Tongue (tissue), 3 donors: ENCODE measurements at places on chromosomes 1 and 21. TPM values are rescaled to one million over a fixed set of nuclear protein-coding genes. Genes with fewer than 3 reads are reported as not detected.

- no peak for DNase-seq
Observed at GRCh38 chr21:31476263-31477022, 132.4 kb upstream of the TIAM1 start.

GRCh38 chr1:82154219-82154970 is 353.7 kb downstream of the ADGRL2 start:
- no peak for DNase-seq

DNA sequence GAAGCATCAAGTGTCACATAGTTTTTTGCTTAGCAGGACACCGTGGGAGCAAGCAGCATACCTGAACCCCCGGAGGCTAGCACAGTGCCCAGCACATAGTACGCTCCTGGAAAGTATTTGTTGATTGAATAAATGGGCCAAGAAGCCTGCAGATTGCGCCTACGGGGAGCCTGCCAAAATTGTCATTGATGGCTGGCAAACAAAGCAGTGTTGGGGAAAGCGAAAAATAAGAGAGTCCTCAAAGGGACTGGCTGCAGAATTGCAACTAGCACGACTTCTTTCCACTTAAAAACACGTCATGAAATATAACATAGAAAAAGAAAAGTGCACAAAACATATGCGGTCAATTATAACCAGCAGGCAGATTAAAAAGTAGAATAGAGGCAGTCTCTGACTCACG is 125.2 kb upstream of the GALNT2 start:
- peak; percentile 48 for DNase-seq

- no peak for DNase-seq
Observed at GRCh38 chr1:66521721-66522365, 12.1 kb upstream of the SGIP1 start.

The GJA8 gene
- total RNA-seq, result not detected

DNA sequence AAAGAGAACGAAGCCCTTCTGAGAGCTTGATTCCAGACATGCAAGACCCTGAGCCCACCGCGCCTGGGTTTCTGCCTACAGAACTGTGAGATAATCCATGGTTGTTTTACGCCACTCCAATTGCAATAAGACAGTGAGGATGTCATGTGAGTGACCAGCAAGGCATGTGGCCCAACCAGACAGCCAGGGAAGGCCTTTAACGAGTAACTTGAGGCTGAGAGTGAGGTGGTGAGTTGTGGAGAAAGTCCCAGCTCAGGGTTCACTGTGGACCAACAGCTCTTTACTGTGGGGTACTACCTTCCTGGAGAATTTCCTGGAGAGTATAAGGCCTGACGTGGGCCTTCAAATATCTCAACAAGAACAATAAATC is 153.9 kb downstream of the ETS2 start:
- no peak for DNase-seq

The RHBDL2 gene
- 1.6 TPM for total RNA-seq

- DNase-seq, result no peak
Observed at GRCh38 chr21:20647607-20648006, 350.6 kb upstream of the NCAM2 start.

GRCh38 chr1:90713741-90714509 is 3.2 kb downstream of the BARHL2 start:
- DNase-seq, result no peak

- no peak for DNase-seq
Observed at GRCh38 chr1:160346958-160347357, 3.8 kb downstream of the NCSTN start.

- DNase-seq, result no peak
Observed at GRCh38 chr1:87723193-87723592, 394.5 kb downstream of the LMO4 start.

DNA sequence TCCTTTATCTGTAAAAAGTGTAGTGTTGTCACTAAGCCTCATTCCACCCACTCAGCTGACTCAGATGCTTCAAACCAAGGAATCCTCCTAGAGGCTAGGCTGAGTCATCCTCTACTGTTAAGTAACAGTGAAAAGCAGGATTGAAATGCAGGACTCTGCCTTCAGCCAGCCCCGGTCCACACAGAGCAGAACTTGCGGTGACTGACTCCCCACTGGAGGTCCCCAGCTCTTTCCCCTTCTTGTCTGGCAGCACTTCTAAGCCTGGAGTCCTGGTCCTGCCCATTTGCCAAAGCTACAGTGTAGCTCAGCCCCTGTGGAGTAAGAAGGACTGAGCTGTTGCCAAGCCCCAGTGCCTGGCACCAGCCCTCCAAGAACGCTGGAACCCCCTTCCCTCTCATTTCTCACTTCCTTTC is 1.7 kb downstream of the RAB7B start:
- peak; percentile 27 for DNase-seq

The PROK1 gene
- total RNA-seq, result not detected

DNA sequence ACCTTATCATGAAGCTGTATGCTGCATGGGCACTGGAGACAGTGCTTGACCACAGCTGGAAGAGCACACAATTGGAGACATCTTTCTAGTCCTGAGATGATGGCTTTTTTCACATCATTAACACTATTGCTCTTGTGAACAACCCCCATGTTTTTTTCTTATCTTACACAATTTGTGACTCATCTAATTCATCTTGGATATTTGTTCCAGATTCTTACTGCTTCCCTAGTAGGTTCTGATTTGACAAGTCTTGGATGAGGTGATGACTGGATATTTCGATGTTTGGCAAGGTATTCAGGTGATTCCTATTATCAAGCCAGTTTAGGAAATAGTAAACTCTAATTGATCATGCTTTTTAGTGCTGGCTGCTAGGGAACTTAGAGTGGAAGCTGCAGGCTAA is 23.7 kb downstream of the HLX start:
- no peak for DNase-seq

GRCh38 chr1:45510036-45510971 is 10.2 kb downstream of the MMACHC start:
- no peak for DNase-seq

The ODF2L gene
- total RNA-seq, result 48.7 TPM

- DNase-seq, result no peak
Observed at GRCh38 chr1:48692235-48692634, 84.5 kb downstream of the BEND5 start.

GRCh38 chr1:203478231-203478630 is 2.6 kb downstream of the PRELP start:
- DNase-seq, result no peak

GRCh38 chr1:116325922-116326321 is 47.1 kb upstream of the ATP1A1 start:
- no peak for DNase-seq

- DNase-seq, result no peak
Observed at GRCh38 chr1:92273039-92273438, 25.7 kb downstream of the GLMN start.

The CLEC20A gene
- not detected for total RNA-seq

- DNase-seq, result no peak
Observed at GRCh38 chr1:243407284-243408018, 151.6 kb downstream of the SDCCAG8 start.

DNA sequence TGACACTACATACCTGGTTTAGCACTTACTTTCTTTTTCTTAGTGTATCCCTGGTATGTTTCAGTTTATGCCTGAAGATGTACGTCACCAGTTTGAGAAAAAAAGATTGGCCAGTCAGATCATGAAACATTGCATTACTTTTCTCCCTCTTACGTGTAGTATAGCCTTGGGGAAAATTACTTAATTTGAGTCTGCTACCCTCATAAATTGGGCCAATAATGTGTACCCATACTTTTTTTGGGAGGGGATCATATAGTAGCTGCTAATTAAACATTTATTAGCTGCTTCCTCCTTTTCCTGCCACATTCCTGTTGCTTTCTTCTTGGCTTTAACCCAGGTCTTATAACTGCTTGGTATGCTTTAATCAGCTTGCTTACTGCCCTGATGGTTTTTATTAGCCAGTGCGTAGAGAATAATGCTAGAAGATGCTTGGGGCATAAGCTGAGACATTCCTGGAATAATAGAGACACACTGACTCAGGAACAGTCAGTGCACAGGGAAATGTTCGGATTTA is 32.1 kb downstream of the RABGAP1L start:
- no peak for DNase-seq

DNA sequence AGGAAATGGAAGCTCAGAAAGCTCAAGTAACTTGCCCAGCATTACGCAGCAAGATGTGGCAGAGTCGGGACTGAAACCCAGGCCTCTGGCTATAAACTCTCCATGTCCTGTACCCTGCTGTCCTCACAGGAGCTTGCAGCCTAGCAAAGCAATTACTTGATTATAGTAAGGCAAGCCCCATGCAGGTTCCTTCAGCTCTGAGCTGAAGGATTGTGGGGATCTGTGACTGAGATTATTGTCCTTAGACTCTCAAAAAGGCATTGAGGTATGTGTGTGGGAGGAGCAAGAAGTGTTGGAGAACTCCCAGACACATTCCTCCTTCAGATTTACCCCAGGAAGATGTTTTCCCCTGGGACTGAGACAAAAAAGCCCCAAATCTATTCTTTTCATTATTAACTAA is 124.0 kb upstream of the SPATA6 start:
- DNase-seq, result no peak

The SERPINC1 gene
- total RNA-seq, result not detected

GRCh38 chr1:206703661-206704060 is 19.0 kb downstream of the MAPKAPK2 start:
- DNase-seq, result no peak

DNA sequence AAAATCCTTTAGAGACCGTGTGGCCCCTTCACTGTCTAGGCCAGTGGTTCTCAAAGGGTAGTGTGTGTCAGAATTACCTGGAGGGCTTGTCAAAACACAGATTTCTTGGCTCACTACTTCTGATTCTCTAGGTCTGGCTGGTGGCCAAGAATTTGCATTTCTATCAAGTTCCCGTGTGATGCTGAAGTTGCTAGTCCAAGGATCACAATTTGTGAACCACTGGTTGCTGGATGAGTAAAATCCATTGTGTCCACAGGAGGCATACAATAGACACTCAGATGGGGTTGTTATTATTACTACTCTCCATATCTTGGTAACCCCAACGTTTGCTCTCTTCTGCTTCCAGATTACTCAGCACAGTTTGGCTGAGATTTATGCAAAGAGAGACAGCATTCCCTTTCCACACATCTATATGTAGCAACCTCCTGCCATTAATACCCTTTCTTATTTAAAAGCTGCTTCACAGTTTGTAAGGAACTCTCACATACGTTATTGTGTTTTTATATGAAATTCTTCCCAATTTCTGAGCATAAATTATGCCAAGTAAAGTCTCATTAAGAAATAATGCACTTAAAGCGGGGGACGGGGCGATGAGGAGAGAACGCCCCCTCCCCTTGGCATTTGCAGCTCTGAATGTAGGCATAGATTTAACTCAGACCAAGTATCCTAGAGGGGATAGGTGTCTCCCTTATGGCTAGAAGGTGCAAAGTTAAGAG is 720 bp upstream of the TMCC2 start:
- DNase-seq, result peak; percentile 53

DNA sequence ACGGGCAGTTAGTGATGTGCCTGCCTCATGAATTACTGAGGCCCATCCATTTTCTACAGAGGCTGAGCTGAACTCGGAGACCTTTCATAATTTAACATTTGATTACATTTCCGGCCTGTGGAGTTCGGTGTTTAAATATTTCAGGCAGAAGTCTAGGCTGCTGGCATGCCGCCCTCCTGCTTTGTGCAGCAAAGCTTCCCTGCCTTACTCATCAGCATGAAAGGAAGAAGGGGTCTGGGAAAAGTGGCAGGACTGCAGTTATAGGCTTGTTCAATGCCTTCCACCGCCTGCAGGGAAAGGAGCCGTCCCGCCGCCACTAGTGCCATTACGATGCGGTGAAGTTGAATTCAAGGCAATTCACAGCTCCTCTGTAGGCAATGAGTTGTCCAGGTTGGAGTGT is 527.9 kb downstream of the NPHP4 start:
- no peak for DNase-seq

The PRELP gene
- 4.4 TPM for total RNA-seq

- DNase-seq, result no peak
Observed at GRCh38 chr1:198977909-198978308, 339.1 kb downstream of the PTPRC start.

DNA sequence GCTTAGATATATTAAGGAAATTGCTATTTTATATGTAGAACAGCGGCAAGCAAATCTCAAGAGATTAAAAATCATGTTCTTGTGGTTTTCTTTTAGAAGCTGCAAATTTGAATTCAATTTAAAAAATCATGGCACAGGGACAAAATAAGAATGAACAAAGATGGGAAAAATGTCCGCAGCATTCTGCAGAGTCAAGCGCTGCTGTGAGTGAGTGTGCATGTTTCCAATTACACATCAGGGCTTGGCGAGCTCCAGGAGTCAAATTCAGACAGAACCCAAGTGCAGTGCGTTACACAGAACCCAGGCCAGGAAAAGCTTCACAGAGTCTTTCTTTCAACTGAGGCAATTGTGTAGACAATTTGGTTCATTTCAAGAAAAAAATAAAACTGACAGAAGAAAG is 33.3 kb upstream of the ERG start:
- peak; percentile 87 for DNase-seq

- DNase-seq, result no peak
Observed at GRCh38 chr1:1760715-1761114, 17.6 kb downstream of the NADK start.

DNA sequence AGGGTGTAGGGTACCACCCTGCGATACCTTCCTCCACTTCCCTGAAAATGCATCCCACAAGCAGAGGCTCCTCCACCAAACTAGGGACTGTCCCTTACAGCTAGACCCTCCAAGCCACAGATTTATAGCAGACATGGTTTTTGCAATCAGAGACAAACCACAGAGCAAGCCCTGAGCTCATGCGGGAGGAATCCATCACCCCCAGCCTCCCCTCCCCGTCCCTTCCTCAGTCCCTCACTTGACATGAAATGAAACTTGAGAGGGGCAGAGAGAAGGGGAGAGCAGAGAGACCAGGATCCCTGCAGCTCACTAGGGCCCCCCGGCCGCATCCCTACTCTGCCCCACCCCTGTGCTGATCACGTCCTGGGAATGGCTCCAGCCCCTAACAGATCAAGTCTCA is 94.9 kb downstream of the MRPL37 start:
- DNase-seq, result peak; percentile 49

- DNase-seq, result peak; percentile 25
Observed at GRCh38 chr1:45622524-45623394, 1.1 kb downstream of the CCDC17 start.

- DNase-seq, result no peak
Observed at GRCh38 chr1:82555501-82555900, 754.8 kb downstream of the ADGRL2 start.

DNA sequence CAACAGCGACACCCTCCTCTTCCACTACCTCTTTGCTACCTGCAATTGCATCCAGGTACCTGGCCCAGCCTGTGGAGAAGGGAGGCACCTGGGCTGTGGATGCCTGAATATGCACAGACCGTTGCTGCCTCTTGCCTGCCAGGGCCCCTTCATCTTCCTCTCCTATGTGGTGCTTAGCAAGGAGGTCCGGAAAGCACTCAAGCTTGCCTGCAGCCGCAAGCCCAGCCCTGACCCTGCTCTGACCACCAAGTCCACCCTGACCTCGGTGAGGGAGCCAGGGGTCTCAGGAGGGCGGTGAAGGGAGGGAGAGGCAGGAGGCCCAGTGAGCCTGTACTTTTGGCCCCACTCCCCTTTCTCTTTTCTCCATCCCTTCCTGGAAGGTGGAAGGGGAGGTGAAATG is 11.5 kb downstream of the PSRC1 start:
- no peak for DNase-seq

- DNase-seq, result no peak
Observed at GRCh38 chr1:3989465-3989864, 89.4 kb upstream of the C1orf174 start.
